ENCODE measurements at places on chromosomes 1 and 21.

DNA sequence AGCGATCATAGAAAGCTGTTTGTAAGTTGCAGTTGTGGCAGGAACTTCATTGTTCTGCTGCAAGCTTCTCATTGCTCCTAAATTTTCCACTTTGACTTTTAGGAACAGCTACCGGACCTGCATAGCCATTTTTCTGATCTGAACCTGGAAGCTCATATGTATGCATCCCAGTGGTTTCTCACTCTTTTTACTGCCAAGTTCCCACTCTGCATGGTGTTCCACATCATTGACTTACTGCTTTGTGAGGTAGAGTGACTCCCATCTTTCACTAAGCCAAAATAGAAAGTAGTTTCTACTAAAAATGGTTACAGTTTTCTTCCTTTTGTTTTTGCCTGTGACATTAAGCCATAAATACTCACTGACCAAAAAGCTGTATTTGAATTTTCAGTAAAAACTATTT, 254.2 kb downstream of the GPR52 start:
- no peak for DNase-seq

DNA sequence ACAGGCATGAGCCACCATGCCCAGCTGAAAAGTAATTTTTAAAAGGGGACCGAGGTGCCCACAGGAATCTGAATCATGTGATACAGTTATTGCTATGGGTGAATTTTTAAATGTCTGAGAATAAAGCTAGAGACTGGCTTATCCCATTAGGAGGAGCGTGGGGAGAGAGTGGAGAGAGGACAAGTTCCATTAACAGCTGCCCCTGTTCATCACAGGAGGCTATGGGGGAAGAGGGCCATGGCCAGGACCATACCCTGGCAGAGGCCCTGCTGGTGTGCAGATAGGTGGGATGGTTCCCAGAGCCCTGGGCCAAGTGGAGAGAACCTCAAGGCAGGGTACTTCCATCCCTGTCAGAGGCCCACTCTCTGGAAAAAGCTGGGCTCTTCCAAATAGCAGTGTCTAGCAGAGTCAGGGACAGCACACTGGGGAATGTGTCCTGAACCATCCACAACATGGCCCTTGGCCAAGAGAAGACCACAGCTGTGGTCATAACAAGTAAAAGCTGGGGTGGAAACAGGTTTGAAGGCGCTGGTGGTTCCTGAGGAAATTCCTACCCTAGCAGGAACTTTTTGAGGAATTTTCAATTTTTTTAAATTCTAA, 13.7 kb upstream of the ZNF691 start:
- DNase-seq = no peak

- no peak for DNase-seq
Observed at GRCh38 chr1:180451504-180451903, 50.9 kb downstream of the ACBD6 start.

GRCh38 chr1:55213885-55214211, 1.3 kb downstream of the USP24 start:
- no peak for DNase-seq

- no peak for DNase-seq
Observed at GRCh38 chr1:218463194-218464156, 118.3 kb downstream of the TGFB2 start.

- no peak for DNase-seq
Observed at GRCh38 chr1:167650269-167651160, 20.5 kb downstream of the RCSD1 start.

DNA sequence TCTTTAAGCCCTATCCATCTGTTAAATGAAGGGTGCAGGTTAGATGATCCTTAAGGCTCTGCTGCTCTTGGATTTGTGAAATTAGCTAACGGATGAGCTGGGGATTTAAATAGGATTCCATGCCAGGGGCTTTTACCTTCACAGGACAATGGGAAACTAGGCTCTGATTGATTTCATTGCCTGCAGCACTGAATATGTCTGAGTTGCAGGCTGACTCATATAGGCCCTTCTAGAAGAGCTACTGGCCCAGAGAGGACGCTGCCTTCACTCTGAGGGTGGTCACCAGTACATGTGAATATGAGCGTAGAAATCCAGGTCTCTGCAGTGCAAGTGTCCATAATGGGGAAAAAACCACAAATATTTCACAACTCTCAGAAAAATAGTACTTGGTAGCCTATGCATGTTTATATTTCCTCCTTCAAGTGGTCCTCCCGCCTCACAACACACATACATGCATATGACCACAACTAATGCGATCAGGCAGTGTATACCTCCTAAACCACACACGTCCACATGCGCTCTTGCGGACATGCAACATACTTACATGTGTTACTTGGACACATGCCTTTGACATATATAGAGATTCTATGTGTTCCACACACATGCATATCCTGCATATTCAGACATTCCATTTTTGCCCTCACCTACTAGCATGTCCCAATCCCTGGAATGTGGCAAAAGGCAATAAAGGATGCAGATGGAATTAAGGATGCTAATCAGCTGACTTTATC, 233.8 kb upstream of the JUN start:
- no peak for DNase-seq
